Kidney epithelial cell (primary cell): ENCODE measurements at places on chromosomes 4 and X. TPM values are rescaled to one million over a fixed set of nuclear protein-coding genes. Genes with fewer than 3 reads are reported as not detected.

Gene THOC2
- total RNA-seq: 42.7 and 52.1 TPM in 2 replicates

- no peak for DNase-seq
Measured at GRCh38 chrX:149916745-149917392, 12.5 kb upstream of the HSFX4 start.

Gene SLITRK4
- total RNA-seq: 3.4 and 5.1 TPM in 2 replicates

Gene ADAMTS3
- 3.4 and 3.5 TPM in 2 replicates for total RNA-seq

- DNase-seq: no peak
Measured at GRCh38 chr4:138680989-138681604, 334.5 kb upstream of the NOCT start.

GRCh38 chr4:80367737-80368136 is 32.2 kb downstream of the CFAP299 start:
- no peak for DNase-seq

GRCh38 chr4:148078061-148078460 is 346.2 kb downstream of the ARHGAP10 start:
- no peak for DNase-seq

GRCh38 chrX:131262200-131262599 is 26.9 kb downstream of the IGSF1 start:
- no peak for DNase-seq

- DNase-seq: no peak
Measured at GRCh38 chrX:12488771-12489170, 302.4 kb upstream of the PRPS2 start.

GRCh38 chr4:83582289-83582785 is 46.4 kb downstream of the GPAT3 start:
- DNase-seq: no peak

- no peak for DNase-seq
Measured at GRCh38 chr4:121998024-121998423, 46.2 kb upstream of the TRPC3 start.

Gene AFM
- not detected in 2 replicates for total RNA-seq

- DNase-seq: no peak
Measured at GRCh38 chr4:665381-665750, 8.7 kb downstream of the ATP5ME start.

GRCh38 chr4:133559987-133560386 is 410.9 kb downstream of the PCDH10 start:
- DNase-seq: no peak
